ENCODE measurements at places on chromosomes 5 and 9.

DNA sequence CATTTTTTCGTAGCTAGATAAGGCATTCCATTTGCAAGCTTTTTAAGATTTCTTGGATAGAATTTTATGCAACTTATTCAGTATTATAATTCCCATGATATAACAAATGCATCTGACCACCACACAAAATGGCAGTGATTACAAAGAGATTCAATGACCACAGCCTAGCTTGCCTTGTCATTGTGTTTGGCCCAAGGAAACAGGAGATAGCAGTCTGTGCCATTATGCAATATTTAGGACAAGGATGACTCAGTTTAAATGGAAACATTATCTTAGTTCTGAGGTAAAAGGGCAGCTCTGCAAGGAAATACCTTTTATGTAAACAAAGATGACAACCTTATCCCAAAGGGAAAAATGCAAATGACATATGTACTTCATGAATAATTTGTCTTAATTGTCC, 89.8 kb downstream of the NUDT12 start:
- DNase-seq: no peak

DNA sequence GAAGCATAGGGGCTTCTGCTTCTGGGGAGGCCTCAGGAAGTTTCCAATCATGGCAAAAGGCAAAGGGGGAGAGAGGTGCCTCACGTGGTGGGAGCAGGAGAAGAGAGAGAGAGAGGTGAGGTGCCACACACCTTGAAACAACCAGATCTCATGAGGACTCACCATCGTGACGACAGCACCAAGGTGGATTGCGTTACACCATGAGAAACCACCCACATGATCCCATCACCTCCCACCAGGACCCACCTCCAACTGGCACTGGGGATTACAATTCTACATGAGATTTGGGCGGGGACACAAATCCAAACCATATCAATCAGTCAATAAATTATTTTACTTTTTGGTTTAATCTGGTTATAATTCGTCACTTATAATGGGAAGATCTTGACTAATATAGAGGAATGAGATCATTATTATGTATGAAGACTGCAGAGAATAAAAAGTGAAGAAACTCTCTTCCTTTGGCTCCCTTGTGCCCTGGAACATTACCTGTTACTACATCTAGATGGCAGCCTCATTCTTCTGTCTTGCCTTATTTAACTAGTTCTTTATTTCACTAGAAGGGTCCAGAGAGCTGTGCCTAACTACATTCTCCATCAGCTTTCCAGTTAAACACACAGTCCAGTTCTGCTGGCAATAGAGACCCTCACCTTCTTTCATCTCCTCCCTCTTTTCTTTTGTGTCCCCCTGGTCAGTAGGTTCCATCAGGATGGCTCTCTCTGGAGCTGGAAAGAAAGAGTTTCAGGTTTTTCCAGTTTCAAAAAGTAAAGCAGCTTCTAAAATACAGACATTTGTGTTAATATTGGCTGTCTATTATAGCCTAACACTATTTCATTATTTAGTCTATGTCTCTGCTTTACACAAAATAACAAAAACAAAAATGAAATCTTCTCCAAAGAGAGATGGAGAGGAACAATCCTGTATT, 21.7 kb upstream of the SPINK7 start:
- DNase-seq: no peak

DNA sequence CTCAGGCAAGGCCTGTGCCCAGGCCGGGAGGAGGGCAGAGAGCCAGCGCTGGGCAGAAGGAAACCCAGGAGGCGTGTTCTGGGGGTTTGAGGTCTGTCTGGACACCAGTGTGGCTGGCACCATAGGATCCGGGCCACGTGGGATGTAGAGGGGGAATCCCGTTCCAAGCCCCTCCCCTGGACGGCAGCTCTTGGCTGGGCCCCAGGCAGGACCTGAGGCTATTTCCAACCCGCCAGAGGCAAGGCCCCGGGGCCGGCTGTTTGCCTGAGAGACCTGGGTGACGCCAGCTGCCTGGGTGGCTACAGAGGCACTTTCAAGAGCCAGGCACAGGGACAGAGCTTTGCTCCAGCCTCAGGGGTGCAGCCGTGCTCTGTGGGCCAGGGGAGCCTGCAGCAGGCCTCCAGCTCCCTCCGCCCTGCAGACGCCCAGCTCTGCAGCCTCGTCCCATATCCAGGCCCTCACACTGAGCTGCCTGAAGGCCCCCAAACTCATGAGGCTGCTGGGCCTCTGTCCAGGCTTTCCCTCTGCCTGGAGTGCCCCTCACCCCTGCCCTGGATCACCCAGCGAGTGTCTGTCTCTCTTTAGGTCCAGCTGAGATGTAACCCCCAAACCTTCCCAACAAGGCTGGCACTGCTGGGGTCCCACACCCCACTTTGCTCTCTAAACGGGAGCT, 56.6 kb upstream of the EGFL7 start:
- DNase-seq: peak; percentile 68

DNA sequence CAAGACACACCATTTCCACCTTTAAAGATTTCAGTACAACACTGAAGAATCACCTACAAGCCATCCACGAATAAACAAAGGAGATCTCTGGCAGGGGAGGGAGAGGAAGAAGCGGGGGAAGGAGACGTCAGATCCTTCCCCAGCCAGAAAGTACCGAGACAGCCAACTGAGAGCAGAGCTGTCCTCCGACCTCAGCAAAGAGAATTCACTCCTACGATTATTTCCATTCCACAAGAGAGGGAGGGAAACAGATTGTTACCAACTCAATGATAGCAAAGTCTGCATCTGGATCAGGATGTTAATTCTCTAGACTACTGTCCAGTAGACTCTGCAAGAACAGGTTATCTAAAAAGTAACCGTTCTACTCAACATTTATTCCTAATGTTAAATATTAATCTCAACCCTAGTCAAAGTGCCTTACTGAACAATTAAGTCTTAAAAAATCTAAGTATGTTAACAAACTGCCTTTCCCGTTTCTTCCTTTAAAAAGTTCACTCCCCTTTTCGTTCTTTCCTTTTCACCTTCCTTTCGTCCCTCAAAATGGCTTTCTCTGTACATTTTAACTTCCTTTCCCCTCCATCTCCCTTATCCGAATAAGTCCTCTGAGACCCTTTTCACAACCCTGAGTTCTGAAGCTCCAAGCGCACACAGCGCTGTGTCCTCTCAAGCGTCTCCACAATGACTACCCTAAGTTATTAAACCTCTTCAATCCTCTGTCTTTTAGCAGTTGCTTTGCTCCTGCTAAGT, 1.4 kb downstream of the CHD1 start:
- peak; percentile 49 for DNase-seq

- DNase-seq: no peak
Observed at GRCh38 chr9:79616013-79616412, 44.2 kb downstream of the TLE4 start.

DNA sequence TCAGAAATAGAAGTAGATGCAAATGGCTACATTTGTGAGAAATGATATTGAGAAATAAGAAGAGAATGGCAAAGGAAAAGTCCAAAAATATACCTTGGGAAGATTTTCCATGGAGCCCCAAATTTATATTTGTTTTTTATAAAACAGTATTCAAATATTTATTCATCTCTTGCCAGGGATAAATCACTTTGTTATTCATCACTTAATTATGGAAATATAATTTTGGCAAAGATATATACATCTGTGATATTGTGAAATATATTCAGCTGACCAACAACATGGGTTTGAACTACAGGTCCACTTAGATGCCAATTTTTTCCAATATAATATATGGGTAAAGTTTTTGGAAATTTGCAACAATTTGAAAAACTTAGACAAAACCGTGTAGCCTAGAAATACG, 19.7 kb upstream of the RAPGEF6 start:
- no peak for DNase-seq

DNA sequence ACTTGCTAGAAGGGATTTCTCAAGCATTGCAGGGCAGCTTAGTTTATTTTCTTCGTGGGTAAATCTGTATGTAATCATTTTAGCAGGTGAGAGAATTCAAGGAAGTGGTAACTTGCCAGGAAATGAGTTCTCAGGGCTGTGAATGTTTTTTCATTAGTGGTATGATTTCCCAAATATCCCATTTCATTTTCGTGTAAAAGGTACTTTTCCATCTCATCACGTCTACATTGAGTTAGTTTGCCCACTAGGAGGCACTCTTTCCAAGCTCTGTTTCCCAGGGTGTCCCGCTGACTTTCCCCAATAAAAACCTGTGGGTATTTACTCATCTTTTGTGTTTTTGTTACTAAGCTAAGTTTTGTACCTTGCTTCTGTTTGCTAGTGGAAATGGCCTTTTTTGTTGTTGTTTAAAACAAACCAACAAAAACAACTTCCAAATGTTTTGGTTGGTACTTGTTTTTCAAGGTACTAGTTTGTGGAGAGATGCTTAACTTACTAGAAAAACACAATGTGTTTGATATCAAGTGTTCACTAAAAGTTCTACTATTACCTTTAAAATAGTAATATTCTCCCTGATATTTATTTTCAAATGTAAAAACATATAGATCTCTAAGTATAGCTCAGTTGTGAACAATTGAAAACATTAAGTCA, 373.6 kb downstream of the ADGRV1 start:
- DNase-seq: peak; percentile 53

- no peak for DNase-seq
Observed at GRCh38 chr5:138514021-138514420, 29.0 kb downstream of the ETF1 start.

GRCh38 chr9:17081351-17081750, 53.5 kb upstream of the CNTLN start:
- no peak for DNase-seq

DNA sequence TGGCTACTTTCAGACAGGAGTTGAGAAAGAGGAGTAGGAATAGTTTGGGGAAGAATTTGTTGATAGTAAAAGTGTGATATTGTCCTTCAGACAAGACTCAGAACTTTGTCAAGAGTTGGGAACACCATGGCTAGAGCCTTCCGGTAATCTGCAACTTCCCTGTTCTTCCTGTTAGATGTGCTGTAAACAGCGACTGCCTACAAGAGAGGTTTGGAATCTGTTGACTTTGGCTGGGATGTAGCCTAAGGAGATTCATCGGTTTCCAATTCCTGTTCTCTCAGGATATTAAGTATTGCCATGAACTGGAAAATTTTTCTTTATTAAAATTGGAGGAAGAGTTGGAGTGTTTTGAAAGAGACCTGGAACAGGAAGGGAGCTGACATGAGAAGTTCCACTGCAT, 43.9 kb downstream of the ARHGAP26 start:
- no peak for DNase-seq

DNA sequence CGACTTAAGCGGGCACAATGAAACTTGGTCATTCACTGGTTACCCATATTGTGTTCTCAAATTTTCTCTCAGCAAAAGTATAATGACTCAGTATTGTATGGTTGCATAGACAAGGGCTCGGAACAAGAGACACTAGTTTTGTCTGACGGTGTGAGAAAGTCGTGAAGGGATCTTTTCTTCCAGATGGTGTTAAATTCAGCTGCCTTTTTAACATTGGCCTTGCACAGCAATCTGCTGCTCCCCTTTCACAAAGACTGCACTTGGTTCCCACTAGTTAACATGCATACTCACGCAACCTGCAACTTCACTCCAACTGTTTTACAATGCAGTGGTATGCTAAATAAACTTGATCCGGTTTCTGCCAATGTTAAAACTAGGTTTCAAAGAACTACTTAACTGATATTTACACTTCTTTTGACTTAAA, 219.2 kb downstream of the MEF2C start:
- no peak for DNase-seq

GRCh38 chr9:136051453-136051836, 43.6 kb downstream of the NACC2 start:
- no peak for DNase-seq

DNA sequence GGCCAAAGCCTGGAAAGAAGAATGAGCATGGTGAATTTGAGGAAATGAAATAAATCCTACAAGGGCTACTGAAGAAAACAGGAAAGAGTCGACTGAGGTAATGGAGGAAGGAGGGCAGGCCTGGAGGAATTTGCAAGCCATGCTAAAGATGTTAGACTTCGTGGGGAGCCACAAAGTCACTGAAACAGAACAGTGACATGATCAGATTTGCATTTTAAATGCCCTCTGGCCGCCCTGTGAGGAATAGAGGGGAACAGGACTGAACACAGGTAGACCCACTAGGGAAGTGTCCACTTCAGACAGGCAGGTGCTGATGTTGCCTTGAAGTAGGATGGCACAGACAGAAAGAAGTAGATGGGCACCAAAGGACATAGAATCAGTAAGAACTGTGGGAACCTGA, 42.8 kb upstream of the RLN1 start:
- no peak for DNase-seq

DNA sequence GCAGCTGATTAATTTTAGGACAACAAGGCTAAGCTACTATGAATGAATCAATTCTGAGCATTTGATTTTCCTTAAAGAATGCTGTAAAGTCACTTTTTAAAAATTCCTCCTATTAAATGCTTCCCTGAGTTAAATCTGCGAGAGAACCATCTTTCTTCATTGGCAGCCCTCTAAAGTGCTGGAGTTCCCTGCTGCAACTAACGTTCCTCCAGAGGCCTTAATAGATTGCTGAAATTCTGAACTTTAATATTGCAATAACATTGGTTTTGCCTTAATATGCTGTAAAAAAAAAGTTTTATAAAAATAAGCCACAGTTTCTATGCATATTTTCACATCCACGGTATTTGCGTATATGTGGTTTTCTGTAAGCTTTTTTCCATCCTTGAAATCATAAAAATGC, 298.0 kb upstream of the PIK3R1 start:
- no peak for DNase-seq

DNA sequence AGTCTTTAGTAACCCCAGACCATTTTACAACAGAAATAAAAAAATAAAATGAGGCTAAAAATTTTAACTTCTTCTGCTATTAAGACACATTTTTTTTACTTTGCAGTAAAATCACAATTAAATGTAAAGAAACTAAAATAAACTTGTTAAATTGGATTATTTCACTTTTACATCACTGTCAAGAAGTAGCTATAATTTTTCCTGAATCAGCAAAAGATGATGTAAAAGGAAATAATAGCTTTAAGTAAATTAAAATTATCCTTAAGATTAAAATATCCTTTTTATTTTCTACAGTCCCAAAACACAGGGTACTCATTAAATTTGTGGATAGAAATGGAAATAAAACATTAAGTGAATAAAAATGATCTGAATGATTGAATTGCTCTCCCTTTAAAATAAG, 44.5 kb downstream of the TMEM232 start:
- DNase-seq: no peak

- no peak for DNase-seq
Observed at GRCh38 chr5:101435768-101436167, 532.7 kb upstream of the ST8SIA4 start.

DNA sequence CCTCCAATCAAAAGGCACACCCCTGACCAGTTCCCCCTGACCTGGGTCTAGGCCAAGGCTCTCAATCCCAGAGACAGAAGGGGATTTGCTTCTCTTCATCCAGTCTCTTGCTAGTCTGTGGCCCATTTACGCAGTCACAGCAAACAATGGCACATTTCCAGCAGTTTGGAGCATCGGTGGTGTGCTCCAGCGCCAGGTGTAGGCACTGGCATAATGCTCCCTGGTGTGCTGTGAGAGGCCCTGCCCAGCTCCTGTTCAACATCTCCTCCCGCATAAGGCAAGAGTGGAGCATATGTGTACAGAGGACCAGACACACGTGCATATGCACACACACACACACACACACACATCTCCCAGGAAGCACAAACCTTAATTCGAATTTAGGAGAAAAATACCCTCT, 79.5 kb upstream of the ERCC6L2 start:
- DNase-seq: no peak

Measured in right forelimb (tissue), 1 donor.